ENCODE measurements at places on chromosomes 13 and 19.

- no peaks in the 10 kb centered on the region for H3K27me3 ChIP-seq
- no peak overlapping the region for H3K4me3 ChIP-seq
- no peak overlapping the region for H3K27ac ChIP-seq
- H3K36me3 ChIP-seq, result no peaks in the 10 kb centered on the region
These were observed 593.8 kb downstream of the OLFM4 start for GRCh38 chr13:53622456-53622855.

DNA sequence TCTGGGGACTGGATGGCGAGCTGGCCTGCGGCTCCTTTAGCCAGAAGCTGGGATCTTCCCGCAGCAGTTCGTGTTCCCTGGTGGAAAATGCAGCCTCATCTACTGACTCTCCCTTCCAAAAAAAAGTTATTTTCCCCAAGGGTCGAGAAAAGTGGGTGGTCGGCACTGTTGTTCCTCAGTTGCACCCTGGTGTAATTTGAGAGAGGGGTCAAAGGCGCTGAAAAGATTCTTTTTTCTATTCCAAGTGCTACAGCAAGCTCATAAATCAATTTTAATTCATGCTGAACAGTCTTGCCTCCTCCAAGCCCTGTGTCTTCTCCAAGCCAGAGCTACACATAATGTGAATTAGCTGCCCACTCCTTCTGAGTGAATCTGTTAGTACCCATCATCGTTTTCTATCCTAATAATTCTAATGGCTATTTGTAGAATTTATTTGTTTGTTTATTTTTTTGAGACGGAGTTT lies 774 bp downstream of the SLC25A15 start:
- H3K36me3 ChIP-seq, result no peaks in the 10 kb centered on the region
- no peak for DNase-seq
- no peaks in the 10 kb centered on the region for H3K27me3 ChIP-seq
- peak overlapping the region; percentile 89 for H3K4me3 ChIP-seq

GRCh38 chr19:36009220-36009619 lies 607 bp upstream of the SYNE4 start:
- no peaks in the 10 kb centered on the region for H3K27me3 ChIP-seq
- H3K4me1 ChIP-seq, result peaks cover 21% of the 10 kb centered on the region
- no peaks in the 10 kb centered on the region for H3K36me3 ChIP-seq
- H3K4me3 ChIP-seq, result peak overlapping the region; percentile 72

DNA sequence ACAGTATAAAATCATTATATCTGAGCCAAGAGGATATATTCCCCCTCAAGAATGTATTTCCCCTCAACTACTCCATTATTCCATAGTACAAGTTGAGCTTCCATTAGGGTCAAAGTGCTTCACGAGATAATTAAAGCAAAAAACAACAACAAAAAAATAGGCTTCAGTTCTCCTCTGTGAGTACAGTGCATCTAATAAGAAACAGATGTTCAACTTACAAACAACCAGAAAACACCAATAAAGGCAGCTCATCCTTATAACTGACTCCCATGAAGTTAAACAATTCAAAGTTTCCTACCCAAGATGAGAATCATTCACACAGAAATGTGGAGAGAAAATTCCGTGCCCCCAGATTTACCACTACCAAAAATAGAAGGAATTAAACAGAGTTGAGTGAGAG lies 854.4 kb downstream of the PCDH9 start:
- no peak overlapping the region for H3K27ac ChIP-seq
- H3K27me3 ChIP-seq, result no peaks in the 10 kb centered on the region
- no peaks in the 10 kb centered on the region for H3K4me1 ChIP-seq
- no peak overlapping the region for H3K4me3 ChIP-seq

DNA sequence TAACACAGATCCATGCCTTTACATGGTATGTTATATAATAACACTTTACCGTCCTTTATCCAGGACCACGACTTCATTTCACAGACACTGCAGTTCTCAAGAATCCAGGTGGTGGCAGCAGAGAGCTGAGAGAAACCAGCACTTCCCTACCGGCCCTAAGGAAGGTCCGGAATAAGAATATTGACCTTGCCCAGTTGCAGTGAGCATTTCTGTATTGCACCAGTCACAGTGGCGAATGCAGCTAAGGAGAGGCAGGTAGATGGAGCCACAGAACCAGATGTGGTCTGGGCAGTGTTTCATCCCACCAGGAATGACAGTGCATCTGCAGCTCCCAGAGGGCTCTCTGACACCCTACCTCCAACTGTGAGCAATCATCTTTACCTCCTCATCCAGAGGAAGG lies 44.6 kb downstream of the ZNF787 start:
- no peak for DNase-seq
- H3K27me3 ChIP-seq, result no peaks in the 10 kb centered on the region
- H3K36me3 ChIP-seq, result no peaks in the 10 kb centered on the region

DNA sequence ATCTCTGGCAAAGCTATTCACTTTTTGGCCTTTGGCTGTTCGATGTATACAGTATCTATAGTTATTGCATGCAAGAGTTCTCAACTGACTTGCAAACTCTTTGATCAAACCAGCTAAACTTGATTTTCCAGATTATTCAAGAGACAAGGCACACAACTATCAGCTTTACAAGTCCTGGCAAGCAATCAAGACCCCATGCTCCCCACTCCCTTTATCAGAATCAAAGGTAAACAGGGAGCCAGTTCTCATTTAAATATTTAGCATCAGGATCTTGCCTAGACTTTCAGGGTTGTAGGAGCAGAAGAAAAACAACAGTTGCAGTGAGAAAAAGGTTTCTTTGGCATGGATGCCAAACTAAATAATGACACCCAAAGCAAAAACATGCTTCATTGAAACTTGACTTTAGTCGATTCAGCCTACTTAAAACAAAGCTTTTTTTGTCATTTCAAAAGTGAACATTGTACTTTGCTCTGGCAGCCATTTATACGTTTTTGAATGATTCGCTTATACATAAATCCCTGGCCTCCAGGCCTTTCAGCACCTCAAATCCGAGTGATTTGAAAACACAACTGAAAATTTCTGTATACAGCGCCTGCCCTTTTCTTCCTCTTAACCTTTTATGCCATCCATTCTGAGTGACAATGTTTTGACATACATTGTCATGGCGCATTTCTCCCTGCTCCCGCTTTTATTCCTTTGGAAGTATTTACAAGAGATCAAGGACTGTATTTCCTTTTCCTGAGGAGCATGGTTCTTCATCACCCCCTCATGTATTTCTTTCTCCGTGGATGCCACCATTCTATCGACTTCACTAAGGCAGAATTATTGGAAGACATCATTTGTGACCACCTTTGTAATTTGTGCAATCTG lies 340.8 kb downstream of the KLF5 start:
- H3K27me3 ChIP-seq, result no peaks in the 10 kb centered on the region
- no peak overlapping the region for H3K27ac ChIP-seq
- peaks cover 3% of the 10 kb centered on the region for H3K4me1 ChIP-seq
- no peak overlapping the region for H3K4me3 ChIP-seq

GRCh38 chr19:55437410-55437809 lies 5.7 kb downstream of the SHISA7 start:
- H3K4me1 ChIP-seq, result no peaks in the 10 kb centered on the region
- H3K27ac ChIP-seq, result no peak overlapping the region
- no peak overlapping the region for H3K4me3 ChIP-seq
- H3K36me3 ChIP-seq, result no peaks in the 10 kb centered on the region
- peaks cover 18% of the 10 kb centered on the region for H3K27me3 ChIP-seq

- H3K27me3 ChIP-seq, result no peaks in the 10 kb centered on the region
- no peak for DNase-seq
- H3K36me3 ChIP-seq, result peaks cover 30% of the 10 kb centered on the region
- H3K4me1 ChIP-seq, result peaks cover 33% of the 10 kb centered on the region
- no peak overlapping the region for H3K4me3 ChIP-seq
These were observed 5.8 kb upstream of the DYRK1B start for GRCh38 chr19:39839678-39840327.
